ENCODE measurements at places on chromosomes 3 and 15.

- DNase-seq = no peak
Observed at GRCh38 chr3:181730934-181731333, 19.2 kb downstream of the SOX2 start.

DNA sequence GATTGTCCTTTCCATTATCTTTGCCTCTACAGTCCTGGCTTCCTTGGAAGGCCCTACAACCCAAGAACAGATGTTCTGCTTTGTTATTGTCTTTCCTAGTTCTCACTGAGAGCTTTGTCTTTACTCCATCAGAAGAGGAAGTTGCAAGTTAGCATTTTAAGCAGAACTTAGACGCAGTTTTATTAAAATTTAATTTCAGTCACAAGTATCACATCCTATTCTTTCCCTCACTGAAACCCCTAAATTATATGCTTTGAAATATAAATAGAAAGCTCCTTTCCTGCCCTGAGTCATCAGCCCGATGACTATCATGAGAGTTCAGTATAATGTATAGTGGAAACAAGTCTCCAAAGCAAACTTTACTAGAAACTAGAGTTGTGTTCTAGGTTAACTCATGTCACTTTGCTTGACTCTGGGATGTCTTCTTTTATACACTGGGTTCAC, 291.2 kb upstream of the RBMS3 start:
- DNase-seq = no peak

GRCh38 chr15:75008629-75009326, 13.4 kb downstream of the SCAMP5 start:
- DNase-seq = no peak

GRCh38 chr3:6396631-6397030, 464.3 kb upstream of the GRM7 start:
- DNase-seq = no peak

DNA sequence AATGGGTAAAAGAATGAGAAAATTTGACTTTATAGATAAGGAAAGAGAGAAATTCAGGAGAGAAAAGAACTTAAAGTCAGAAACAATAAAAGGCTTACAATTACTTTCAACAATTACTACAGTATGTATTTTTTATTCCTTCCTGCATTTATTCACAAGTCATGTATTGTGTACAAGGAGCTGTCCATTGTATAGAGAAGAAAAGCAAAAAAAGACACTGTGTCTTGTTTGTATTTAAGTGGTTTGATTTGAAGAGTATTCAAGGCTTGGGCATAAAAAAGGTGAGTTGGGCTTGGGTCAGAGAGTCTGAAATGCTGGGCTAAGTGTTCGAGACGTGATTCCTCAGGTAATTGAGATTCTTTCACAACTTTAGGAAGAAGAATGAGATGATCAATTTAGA, 394.2 kb upstream of the ROBO2 start:
- DNase-seq = no peak

- DNase-seq = no peak
Observed at GRCh38 chr3:7813365-7813764, 688.3 kb upstream of the LMCD1 start.

DNA sequence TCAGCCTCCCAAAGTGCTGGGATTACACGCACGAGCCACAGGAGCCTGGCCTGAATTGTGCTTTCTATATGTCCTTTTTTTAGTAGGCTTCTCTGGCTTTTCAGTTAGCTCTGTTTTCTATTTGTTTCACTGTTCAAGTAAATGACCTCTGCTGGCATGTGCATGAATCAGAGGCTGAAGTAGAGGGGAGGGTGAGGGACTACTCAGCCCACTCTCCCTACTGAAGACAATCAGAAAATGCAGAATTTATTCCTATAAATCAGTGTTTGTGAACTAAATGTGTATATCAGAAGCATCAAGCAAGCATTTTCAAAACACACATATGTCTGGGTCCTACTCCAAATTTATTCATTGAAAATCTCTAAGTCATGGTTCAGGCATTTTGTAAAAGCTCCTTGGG, 45.0 kb downstream of the ZMAT3 start:
- no peak for DNase-seq

DNA sequence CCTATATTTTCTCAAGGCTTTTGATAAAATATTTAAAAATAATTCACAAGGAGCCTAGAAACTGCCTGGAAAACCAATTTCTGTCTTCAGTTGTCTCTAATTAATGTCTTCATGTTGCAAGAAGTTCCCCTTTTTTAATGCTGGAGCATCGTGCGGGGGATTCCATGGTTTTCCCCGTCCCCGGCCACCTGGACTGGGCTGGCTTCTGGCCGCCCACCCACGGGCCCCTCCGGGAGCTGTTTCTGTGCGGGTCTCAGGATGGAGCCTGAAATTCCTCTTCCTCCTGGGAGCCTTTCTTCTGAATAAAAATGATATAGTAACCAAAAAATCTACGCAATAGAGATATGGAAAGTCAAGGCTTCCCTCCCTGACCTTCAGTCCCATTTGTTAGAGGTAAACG, 8.1 kb upstream of the LRRK1 start:
- no peak for DNase-seq

GRCh38 chr15:89912145-89912673, 543 bp downstream of the ARPIN start:
- DNase-seq = peak; percentile 17

DNA sequence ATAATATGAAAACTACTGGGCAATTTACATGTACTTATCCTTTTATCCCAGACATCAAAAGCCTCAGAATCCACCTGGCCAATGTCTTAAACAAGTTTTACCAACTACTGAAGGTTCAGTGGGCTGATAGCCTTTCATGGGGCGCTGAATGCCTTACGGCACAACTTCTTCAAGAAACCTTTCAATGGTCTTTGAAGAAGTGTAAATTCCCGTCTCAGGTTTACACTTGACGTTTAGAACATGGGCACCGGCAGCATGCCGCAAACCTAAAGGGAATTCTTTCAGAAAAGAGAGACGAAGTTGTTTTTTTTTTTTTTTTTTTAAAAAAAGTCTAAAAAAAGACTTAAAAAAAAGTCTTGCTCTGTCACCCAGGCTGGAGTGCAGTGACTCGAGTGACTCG, 39.7 kb downstream of the ETV5 start:
- no peak for DNase-seq

GRCh38 chr3:189833996-189834395, 202.8 kb downstream of the TP63 start:
- DNase-seq = no peak

DNA sequence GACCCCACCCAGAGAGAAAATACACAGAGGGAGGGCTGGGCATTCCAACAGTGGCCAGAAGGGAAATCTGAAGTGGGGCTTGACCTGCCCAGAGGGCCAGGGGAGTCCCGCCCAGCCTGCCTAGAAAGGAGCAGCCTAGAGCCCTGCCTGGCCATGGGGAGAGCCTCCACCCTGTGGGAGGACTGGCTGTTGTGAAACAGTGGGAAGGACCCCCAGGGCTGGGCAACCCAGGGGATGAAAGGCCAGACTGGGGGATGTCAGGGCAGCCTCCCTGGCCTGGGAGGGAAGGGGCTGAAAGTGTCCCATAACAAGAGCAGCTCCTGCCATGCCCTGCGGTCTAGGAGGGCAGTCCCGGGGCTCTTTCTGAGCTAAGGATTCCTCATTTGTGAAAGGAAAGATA, 69.0 kb downstream of the SLC12A8 start:
- no peak for DNase-seq

GRCh38 chr15:91345736-91346135, 245.7 kb downstream of the SV2B start:
- no peak for DNase-seq

- no peak for DNase-seq
Observed at GRCh38 chr15:70080347-70080746, 17.4 kb downstream of the TLE3 start.

GRCh38 chr15:54707805-54708752, 488.7 kb downstream of the RSL24D1 start:
- DNase-seq = no peak

- no peak for DNase-seq
Observed at GRCh38 chr3:70916375-70917055, 604.1 kb upstream of the MDFIC2 start.

DNA sequence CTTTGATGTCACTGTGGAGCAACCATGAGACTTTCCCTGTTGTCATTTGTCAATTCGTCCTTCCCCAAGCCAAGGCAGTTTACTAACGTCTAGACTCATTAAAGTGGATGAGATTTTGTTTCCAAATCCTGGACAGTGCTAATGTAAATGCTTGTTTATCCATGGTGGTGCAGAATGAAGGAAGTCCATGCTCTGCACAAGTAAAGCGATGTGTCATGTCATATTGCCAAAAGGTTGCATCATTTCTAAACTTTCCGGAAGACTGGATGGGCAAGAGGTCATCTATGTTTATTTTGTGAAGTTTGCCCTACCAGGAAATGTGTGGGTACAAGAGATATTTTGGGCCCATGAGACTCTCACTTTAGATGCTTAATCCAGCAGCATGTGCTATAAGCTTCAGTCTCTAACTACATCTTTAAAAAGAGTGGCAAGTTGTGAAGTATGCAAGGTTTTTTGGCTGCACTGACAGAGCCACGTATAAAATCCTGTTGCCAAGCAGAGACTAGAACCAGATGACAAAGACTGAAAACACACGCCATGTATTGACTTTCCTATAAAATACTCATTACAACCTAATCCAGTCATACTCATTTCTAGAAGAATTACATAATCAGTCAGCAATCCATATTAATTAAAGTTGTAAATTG, 72.1 kb upstream of the FNDC3B start:
- no peak for DNase-seq

- DNase-seq = no peak
Observed at GRCh38 chr3:160779040-160779439, 23.0 kb downstream of the PPM1L start.

DNA sequence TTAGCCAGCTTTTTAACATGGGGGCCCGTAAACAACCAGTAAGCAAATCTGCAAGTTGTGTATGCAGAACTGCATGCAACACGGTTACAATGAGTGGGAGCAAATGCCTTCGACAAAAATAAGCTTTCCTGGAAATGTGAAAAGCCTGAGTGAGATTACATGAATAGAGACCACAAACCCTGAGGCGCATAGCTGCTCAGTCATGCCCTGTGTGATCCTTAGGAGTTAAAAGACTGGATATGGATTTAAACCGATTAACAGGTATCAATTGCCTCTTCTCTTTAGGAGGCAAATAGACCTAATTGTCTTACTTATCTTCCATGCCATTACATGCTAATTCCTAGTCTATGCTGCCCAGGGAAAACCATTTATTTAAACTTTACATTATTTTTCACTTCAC, 810.3 kb downstream of the ROBO1 start:
- no peak for DNase-seq

GRCh38 chr15:36877796-36878683, 222.3 kb downstream of the MEIS2 start:
- no peak for DNase-seq

DNA sequence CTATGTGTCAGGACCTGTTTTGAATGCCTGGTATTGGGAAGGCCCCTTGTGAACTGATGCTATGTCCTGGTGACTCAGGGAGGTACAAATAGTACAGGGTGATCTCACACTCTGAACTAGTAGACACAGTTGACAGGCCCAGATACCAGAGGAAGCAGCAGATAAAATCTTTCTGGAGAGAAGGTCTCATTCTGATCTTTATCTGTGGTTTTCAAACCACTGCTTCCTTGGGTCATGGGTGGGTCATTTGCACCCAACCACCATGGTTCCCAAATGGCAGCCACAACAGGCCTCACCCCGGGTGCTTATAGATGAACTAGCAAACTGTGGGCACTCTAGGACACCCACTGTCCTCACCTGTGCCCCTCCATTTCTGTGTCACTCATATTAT, 43.4 kb downstream of the PXYLP1 start:
- DNase-seq = no peak

DNA sequence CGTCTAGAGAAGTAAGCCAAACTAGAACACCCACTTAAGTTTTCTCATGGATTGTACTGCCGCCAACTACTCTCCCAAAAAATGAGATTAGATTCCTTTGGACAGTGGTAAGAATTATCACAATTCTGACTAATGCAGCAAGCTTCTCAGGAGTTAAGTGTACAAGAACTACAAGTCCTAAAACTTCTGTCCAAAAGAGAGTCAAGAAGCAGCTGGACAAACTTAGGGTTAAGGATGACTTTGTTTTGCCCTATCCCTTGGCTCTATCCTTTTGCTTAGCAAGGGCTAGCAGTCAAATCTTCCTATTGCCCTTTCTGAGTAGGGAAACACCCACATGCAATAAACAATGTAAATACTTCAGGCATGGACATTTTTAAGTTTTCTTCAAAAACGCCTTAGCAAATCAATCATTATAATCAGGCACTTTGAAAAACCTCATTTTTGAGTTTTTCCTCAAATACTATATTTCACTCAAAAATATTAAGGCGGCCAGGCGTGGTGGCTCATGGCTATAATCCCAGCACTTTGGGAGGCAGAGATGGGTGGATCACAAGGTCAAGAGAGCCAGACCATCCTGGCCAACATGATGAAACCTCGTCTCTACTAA, 19.5 kb downstream of the RAF1 start:
- DNase-seq = no peak

DNA sequence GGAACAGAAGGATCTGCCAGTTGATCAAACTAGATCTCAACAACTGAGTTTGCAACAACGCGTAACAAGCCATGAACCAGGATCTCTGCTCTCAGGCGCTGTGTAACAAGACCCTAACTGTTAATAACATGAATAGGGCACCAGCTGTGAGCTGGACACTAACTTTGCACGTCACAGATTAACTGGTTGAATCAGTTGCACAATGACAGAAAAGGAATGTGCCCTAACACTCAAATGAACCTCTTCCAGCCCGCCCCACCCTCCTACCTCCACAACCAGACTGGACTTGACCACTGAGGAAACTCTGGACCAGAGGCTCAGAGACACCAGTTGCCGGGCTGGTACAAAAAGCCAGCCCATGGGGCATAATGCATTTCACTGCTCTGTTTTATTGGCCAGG, 34.3 kb downstream of the MCF2L2 start:
- no peak for DNase-seq

DNA sequence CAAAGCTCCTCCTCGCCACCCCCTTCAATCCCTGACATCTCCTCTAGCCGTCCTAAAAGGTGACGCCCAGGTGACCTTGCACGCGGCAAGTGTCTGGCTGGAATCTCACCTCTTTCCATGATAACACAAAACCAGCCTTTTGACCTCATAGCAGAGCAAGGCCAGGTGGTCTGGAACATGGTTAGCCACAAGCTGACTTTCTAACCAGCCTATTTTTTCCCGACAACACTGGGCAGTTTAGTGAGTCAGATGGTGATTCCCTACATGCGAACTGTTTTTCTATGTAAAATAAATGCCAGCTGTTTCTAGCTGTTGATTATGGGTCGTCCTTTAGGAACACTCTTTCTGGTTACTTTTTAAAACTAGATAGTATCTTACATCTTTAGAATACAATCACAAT, 243.0 kb downstream of the CD47 start:
- no peak for DNase-seq

- peak; percentile 52 for DNase-seq
Observed at GRCh38 chr15:63945007-63945788, 101.1 kb downstream of the DAPK2 start.

DNA sequence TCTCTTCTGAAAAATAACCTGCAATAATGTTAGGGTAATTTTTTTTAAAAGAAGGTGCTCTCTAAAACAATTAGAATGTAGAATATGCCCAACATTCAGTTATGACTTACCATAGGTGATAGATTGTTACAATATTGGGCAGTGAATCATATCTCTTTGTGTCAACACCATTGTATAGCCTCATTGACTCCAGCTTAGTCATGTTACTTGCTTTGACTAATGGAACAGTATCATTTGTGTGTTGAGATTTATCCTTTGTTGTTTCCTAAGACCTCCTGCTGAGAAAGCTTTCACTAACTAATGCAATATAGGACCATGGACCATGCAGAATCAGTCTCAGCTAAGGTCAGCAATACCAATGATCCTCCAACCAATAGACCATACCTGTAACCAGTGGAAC, 1106.4 kb downstream of the SI start:
- DNase-seq = no peak

Data from SW 1271 (cell line).